ENCODE measurements at places on chromosomes 1 and 21.

- DNase-seq, result no peak
Measured at GRCh38 chr1:36824390-36824861, 209.9 kb downstream of the GRIK3 start.

DNA sequence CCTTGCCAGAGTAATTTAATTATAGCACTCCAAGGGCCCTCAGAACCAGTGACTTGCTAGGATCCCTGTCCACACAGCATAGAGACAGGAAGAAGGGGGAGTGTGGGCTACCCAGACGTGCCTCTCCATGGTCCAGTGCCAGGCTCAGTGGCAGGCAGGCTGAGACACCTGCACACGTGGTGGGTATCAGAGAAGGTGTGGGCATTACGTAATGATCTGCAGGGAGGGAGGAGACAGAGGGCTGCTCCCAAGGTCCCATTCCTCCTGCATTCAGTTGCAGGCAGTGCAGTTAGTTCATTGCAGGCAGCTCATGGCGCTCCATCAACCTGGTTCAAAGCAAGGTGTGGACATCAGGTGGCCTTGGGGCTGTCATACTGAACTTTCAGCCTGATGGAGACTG lies 49.9 kb downstream of the C8B start:
- no peak for DNase-seq

DNA sequence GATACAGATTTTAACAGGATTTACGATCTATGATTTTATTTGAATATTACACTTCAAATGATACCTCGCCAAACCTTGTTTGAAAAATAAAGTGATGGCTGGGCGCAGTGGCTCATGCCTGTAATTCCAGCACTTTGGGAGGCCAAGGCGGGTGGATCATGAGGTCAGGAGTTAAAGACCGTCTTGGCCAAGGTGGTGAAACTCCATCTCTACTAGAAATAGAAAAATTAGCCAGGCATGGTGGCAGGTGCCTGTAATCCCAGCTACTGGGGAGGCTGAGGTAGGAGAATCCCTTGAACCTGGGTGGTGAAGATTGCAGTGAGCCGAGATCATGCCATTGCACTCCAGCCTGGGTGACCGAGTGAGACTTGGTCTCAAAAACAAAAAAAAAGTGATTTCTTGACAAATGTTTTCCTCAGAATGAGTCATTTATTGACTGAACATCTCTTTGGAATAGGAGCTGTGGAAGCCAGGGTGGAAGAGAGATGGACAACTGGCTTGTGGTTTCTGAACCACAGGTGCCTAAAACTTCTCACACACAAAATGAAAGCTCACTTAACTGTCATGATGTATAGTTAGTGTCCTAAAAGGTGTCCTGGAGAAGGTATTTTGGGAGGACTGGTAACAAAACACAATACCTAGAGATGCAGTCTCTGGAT lies 11.9 kb downstream of the PKNOX1 start:
- no peak for DNase-seq

DNA sequence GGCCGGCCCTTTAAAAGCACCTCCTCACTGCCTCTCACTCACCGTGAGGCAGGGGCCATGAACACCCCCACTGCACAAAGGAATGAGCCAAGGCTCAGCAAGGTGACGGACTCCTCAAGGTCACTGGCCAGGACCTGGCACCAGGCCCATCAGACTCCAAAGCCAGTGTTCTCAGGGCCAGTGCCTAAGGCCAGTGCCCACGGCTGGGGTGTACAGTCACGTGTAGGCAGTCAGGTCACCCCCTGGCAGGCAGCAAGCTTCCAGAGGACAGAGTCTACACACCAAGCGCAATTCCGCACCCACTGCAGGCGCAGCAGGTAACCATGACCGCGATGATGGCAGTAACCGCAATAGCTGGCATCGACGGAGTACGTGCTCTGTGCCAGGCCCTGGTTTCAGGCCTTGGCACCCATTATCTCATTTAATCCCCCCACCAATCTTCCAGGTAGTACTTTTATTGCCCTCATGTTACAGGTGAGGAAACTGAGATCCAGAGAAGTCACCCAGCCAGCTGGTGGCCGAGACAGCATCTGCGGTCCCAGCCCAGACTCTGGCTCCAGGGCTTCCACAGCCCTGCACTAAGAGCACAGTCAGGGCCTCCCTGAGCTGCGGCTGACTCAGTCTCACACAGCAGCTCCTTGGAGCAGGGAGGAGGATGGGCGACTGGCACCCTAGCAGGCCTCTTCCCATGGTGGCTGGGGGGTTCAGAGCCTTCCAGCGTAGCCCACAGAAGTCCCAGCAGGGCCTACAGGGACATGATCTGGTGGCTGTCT lies 27.0 kb downstream of the RAP1GAP start:
- DNase-seq, result no peak

DNA sequence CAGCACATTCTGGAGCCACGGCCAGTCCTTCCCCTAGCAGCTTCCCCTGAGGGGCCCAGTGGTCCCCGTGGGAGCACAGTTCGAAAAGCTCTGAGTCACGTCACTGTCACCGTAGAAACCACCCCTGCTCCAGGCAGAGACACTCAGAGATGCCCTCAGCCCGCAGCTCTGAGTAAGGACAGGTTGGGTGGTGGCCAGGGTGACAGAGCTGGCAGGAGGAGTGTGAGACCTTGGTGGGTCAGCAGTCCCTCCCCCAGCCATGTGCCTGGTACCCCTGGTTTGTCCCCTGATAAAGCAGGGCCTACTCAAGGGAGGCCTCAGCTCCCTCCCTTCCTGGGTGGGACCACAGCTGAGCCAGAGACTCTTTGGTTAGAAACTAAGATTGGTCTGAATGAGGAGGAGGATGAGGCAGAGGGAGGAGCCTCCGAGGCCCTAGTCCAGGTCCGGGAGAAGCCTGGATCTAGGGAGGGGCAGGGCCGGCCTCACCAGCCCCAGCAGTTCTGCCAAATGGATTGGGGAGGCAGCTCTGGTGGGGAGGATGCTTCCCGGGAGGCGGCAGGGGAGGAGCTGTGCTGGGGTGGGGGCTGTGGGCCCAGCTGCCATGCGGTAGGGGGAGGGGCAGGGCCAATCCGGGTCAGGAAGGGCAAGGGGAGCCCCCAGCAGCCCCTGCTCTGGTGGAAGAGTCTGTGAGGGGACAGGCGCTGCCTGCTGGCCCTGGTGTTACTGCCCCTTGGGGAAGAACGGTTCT lies 55.2 kb downstream of the SLC9A1 start:
- peak; percentile 78 for DNase-seq

- no peak for DNase-seq
Measured at GRCh38 chr1:51861669-51862068, 16.9 kb downstream of the NRDC start.

GRCh38 chr1:245576323-245576722 lies 421.5 kb downstream of the KIF26B start:
- DNase-seq, result no peak

- DNase-seq, result no peak
Measured at GRCh38 chr1:171366085-171366484, 52.1 kb downstream of the FMO4 start.

DNA sequence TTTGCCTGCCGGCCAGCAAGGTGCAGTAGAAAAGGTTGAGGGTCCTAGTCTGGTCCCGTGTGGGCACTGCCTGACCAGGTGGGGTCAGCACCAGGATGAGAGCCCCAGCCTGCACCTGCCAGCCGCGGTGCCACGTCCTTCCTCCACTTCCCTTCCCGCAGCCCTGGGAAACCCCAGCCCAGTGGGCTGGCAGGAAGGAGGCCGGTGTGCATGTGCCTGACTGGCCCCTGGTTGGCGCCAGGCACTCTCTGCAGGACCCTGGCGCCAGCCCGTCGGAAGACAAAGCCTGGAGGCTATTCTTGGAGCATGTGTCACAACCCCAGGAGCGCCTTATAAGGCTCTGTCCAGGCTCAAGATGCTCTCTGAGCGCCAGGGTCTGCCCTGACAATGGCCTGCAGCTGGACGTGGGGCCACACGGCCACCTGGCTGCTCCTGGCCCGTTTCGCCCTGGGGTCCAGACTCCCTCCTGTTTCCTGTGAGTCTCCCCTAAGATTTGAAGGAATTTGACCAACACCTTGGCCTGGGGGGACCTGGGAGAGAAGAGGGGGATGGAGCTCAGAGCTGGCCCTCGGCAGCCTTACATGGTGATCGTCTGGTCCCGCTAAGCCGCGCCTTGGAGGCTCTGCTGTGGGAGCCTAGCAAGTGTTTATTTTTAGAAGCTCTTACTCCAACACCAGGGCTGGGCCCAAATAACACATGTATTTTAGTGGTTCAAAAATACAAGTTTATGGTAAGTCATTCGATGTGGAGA lies 31.9 kb upstream of the POFUT2 start:
- no peak for DNase-seq

DNA sequence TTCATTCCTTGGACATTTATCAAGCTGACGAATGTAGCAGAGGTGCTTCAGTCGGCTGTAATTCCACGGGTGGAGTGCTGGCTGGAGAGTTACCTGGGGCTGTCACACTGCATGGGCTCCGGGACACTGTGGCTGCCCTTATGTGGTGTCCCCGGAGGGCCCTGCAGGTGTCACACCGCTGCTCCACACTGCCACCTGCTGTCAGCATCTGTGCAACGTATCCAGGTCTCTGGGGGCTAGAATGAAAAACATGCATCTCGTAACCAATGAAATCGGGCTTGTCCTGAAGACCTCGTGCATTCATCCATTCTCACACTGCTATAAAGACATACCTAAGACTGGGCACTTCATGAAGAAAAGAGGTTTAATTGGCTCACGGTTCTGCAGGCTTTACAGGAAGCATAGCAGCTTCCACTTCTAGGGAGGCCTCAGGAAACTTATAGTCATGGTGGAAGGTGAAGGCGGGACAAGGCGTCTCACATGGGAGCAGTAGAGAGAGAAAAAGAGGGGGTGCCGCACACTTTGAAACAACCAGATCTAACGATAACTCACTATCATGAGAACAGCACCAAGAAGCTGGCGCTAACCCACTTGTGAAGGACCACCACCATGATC lies 46.7 kb upstream of the PCBP3 start:
- peak; percentile 76 for DNase-seq

DNA sequence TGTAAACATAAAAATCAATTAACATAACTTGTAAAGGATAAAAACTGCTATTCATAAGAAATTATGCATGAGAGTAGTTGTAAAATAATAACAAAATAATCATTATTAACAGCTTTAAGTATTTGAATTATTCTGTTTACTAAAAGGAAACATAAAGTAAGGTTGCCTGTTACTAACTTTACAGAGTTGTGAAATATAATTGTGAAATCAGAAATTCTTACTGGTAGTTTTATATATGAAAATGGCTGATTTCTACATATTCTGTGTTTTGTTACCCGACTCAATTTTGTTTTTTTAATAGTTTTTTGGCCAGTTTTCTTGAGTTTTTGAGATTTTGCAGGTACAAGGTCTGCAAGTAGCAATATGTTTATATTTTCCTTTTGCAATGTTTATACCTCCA lies 27.8 kb downstream of the FNBP1L start:
- DNase-seq, result no peak

DNA sequence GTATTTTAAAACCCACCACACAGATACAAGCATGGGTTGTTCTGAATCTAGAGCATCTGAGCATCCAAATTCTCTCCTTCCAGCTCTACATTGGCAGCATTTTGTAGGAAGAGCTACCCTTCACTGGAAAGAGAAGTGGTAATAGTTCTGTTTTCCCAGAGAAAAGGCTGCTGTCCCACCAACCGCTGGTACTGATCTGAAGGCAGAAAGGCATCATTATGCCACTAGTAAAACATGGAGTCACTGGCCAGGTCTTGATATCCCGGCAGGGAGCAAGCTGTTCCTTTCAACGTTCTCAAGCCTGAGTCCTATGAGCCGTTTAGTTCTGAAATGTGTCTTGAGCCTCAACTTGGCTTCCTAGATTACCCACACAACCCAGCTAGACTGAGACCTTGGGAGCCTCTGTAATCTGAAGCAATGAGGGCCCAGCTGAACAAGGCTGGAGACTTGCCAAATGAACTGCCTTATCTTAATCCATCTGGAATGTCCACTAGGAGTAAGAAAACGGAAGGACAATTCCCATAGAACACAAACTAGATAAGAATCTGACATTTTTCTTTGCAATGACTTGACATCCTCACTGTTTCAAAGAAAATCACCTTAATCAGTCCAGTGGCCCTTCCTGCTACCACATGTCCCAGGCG lies 116.8 kb downstream of the KCNH1 start:
- DNase-seq, result no peak

DNA sequence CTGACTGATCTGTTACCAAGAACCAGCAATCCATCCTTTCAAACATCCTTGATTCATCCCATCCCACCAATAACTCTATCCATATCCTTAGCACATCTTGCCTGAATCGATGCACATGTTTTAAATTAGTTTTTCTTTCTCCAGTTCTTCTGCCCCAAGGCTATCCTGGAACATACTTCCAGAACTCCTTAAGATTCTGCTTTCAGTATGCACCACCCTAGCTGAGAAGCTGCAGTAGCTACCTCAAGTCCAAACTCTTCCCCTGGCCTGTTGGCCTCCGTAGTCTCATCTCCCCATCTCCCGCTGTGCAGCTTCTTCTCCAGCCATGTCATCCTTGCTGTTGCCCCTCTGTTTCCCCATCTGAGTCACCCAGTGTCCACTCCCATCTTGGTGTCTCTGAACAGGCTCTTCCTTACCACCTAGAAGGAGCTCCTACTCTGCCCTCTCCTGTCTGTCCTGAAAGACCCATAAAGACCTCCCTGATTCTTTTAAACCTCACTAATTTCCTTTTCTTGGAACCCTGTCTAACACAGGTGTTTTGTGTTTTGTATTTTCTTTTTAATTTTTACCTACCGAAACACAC lies 108.0 kb downstream of the SGIP1 start:
- DNase-seq, result no peak

- DNase-seq, result no peak
Measured at GRCh38 chr1:146032631-146033219, 11.2 kb upstream of the HJV start.

DNA sequence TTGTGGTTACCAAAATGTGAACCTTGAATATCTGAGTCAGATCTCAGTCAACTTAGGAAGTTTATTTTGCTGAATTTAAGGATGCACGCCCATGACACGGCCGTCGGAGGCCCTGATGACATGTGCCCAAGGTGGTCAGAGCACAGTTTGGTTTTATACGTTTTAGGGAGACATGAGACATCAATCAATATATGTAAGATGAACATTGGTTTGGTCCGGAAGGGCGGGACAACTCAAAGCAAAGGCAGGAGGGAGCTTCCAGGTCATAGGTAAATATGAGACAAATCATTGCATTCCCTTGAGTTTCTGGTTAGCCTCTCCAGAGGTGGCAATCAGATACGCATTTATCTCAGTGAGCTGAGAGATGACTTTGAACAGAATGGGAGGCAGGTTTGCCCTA lies 1.0 kb upstream of the PRMT2 start:
- DNase-seq, result no peak

DNA sequence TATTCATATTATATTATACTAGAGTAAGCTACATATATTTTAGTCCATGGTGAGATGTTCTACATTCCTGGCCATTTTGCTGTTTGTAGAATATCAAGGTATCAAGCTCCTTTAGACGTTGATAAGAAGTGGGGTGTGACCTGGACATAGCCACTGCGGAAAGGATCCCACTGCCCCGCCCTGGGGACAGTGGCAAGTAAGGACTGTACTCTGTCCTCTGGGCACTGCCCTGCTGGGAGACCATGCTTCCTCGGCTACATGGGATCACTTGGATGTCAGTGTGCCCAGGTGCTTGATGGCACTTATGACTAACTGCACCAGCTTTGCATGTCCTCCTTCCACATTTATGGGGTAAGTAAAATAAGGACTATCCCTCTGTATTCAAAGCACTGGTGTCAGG lies 46.3 kb upstream of the NTPCR start:
- DNase-seq, result no peak

Data from CD4-positive, alpha-beta T cell treated with Interleukin-15 for 1 hour (primary cell).